ENCODE measurements at places on chromosomes 3 and 15.

DNA sequence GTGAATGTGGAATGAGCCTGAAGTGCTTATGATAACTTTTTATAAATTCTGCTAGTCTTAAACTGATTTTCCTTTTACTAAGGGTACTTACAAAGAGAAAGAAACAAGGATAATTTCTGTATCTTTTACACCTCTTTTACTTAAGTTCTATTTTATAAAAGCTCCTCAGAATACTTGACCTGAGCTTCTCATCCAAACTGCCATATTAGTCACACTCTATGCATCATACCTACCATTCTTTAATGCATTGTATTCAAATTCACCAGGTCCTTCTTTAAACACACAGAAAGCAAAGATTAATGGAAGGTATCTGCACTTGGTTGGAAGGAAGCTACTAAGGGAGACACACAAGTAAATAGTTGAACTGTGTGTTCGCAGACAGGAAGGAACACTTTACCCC lies 1.6 kb upstream of the TOPAZ1 start:
- no peak for DNase-seq

DNA sequence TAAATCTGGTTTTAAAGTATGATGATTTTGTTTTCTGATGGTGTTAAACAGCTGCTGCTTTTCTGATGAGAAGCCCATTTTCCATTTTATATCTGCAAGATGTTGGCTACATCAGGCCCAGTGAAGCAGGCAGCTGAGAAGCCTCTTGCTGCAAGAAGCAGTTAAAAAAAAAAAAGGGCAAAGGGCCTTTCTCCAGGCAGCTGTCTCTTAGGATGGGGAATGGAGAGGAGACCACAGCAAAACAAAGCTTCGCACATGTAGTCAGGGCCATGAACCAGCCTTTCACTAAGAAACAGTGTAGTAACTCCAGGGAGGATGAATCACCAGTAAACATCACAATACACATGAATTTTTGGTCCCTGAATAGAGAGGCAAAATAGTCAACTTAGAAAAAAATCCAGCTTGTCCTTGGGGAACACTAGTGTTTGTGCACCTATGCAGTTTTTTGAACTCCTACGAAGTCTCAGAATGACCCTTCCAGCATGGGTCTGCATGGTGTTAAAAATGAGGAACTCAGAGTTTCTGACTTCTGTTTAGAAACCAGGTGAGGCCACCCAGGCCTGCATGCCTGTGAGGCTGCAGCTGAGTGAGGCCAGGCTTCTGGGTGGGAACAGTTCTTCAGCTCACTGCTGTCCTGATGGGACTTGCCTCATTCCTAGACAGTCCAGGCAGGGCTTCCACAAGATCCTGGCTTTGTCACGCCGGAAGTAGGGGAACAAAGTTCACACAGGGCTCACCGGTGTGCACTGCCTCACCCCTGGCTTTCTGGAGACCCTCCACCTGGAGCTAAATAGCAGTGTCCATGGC lies 518.7 kb downstream of the MCTP2 start:
- no peak for DNase-seq

GRCh38 chr3:131503320-131503635 lies 507 bp upstream of the MRPL3 start:
- no peak for DNase-seq

GRCh38 chr15:101489599-101490407 lies at the start of gene PCSK6:
Gene PCSK6 (minus strand): TSS chr15:101489707. CDS start chr15:101489670, 37 bp downstream.
- no peak for DNase-seq

DNA sequence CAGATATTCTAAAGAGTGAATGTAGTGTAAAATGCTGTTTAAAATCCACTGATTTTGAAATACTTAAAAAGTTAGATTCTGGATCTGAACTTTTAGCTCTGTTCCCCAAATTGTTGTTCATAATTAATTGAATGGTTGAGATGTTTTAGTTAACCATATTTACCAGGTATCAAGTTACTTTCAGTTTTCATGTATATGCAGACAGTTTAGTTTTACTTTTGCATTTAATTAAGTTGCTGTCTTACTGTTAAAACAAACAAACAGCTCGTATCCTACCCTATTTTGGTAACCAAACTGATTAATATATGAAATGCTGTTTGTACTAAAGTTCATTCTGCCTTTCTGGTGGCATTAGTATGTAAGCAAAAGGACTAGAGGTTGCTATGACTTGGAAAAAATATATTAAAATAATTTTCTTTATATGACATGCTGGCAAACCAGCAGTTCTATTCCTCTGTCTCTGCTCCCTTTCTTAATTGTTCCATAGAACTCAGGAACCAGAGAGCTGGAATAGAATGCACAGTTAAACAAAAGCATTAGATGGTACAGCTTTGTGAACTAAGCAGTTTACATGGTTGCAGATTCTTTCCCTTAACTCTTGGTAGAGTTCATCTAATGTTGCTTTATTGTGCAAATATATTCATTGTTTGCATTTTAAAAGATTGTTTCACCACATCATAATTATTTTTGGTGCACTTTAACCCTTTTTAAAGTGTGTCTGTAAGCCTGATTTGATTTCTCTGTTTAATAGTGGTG lies 39.5 kb upstream of the SCAANT1 start:
- no peak for DNase-seq

GRCh38 chr3:19065027-19065426 lies 83.3 kb upstream of the KCNH8 start:
- no peak for DNase-seq
